ENCODE measurements at places on chromosomes 6 and 20.

GRCh38 chr6:85593438-85594196 lies at the start of gene SNX14:
TSS of gene SNX14 (minus strand) at chr6:85593858. CDS start at chr6:85593718, 140 bp downstream.
- peak; percentile 61 for DNase-seq

GRCh38 chr6:16148498-16148897 lies 19.6 kb downstream of the MYLIP start:
- DNase-seq = no peak

GRCh38 chr6:156791320-156791850 lies 14.2 kb downstream of the ARID1B start:
- no peak for DNase-seq

DNA sequence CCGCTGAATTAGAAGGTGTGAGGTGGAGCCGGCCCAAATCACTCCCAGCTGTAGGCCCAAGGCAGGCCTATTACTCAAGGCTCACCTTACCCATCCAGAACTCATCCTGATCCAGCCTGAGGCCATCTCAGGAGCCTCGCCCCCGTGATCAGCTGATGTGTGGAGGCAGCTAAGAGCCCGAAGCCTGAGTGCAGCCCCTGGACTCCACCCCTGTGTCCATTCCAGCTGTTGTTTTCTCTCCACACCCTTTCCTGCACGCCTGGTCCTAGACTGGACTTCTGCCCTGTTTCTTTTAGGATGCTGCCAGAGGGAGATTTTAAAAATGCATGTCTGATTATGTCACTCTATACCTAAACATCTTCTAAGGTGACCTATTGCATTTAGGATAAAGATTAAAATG lies 124.7 kb upstream of the SUPT3H start:
- no peak for DNase-seq

GRCh38 chr20:23918101-23918862 lies 38.7 kb upstream of the CST5 start:
- no peak for DNase-seq

DNA sequence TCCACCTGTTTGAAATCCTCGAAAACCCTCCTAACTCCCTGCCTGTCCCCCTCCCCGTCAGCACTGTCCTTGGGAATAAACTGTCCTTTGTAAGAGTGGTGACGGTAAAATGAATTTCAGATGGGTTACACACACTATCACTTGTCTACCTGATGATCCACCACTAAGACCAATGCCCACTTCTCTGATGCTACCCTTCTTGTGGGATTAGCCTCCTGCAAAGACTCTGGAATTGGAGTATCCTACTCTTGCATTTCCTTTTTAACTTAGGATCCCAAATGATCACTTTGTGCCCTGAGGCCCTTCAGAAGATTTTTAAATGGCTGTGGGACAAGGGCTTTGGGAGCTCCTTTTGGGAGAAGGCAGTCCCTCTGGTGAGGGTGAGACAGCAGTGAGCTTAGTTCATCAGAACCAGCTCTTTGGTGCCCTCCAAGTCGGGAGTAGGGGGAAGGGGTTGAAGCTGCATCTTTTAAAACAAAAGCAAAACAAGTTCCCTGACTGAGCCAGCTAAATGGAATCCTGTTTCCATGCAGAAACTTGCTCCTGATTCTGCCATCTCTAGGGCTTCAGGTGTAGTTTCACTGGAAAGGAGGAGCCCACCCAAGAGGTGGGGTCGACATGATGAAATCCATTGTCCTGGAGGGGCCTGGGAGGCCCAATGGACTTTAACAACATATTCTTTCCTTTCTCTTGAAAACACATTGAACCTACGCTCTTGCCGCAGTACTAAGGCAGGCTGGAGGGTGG lies 86.5 kb downstream of the ASXL1 start:
- DNase-seq = no peak

GRCh38 chr6:63180367-63180766 lies 30.9 kb upstream of the FKBP1C start:
- DNase-seq = no peak

- DNase-seq = no peak
These were observed 79.4 kb downstream of the LIN28B start for GRCh38 chr6:105036351-105036750.

DNA sequence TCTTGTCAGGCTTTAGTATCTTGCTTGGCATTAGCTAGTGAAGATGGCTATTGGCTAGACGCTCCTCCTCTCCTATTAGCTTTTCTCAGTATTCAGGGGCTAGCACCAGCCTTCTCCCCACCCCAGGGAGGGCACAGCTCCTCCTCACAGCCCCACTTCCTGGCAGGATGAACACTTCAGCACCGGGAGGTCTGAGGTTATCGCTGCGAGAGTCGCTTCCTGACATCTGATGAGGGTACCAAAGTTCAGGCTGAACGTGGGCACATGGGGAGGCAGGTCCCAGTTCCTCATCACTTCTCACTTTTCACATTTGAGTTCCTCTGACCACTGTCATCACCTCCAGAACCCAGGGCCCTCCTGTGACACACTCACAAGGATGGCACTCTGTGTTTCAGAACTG lies 66.6 kb downstream of the LAMA4 start:
- DNase-seq = no peak

DNA sequence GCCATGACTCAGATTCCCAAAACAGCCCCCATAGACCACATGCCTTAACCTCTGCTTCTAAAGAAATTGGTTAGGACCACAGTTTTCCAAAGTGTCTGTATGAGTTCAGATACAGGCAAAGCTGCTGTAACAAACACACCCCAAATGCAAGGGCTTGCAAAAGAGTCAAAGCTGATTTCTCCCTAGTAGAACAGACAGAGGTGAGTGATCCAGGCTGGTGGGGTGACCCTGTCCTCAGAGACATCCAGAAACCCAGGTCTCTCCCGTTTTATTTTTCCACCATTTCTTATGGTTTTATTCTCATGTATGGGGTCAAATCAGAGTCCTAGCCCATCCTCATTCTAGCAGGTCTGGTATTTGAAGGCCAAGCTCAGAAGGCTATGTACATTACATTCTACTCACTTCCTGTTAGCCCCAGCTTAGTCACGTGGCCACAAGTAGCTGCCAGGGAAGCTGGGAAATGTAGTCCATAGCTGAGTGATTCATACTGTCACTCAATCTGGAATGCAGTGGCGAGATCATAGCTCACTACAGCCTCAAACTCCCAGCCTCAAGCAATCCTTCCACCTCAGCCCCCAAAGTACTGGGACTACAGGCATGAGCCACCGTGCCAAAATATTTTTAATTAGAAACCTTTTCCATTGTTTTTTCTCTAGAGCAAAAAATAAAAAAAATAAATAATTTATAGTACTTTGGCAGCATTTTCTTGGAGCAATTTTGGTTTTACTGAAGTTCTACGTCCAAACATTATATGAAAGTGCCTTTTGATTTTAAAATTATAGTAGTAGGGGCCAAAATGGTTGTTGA lies 175.2 kb downstream of the ZMYND8 start:
- DNase-seq = no peak

DNA sequence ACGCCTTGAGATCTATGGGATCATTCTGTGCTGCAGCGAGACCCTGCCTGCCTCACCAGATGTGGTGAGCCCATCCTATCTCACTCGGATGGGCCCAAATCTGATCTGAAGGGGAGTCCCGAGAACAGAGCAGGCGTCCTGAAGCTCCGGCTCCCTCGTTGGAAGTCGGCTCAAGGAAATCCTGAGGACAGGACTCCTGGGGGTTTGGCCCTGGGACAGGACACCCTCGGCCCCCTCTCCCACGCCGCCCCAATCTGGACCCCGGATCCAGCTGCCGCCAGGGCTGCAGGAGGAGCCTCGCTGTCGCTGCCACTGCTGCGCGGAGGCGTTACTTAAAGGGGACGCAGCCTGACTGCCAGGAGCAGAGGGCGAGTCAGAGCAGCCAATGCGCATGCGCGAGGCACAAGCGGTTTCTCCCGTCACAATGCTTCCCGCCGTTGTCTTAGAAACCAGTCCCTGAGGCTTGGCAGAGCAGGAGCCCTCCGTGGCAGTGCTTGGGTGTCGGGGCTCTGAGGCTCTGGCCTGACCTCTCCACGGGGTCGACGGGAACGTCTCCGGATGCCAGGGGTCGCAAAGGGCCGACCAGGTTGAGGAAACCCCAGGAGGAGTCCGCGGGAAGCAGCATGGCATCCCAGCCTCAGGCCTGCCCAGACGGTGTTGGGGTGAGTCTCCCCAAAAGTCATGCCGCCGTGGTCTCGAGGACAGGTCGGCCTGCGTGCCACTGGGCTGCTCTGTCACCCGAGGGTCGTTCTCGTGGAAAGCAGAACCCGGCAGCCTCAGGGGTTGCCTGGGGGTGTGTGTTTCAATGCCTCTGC lies 1567.8 kb upstream of the DEFB115 start:
- no peak for DNase-seq

DNA sequence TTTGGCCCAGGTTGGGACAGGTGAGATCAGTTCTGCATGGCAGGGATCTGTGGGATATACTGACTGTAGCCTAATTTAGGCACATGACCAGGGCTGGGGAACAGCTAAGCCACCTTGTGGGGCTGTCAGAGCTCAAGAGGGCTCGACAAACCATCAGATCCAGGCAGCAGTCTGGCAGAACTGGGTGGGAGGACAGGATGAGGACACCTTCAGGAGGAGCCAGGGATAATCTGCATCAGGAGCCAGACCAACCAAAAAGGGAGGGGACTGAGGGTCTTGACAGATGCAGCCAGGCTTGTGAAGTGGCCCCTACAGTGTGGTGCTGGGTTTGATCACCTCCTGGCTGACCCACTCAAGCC lies 123.4 kb downstream of the MAFB start:
- no peak for DNase-seq

DNA sequence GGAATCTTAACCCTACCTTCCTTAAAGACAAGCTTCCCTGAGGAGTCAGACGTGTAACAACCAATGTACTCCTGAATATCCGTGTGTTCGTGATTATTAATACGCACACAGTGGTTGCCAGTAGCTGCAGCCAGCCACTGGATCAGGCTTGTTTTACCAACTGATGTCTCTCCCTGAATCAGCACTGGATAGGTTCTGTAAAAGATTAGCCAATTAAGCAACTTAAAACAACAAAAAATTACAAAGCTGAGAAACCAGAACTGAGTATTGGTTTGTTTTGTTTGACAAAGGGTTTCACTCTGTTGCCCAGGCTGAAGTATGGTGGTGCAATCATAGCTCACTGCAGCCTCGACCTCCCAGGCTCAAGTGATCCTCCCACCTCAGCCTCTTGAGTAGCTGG lies 69.3 kb downstream of the MDN1 start:
- no peak for DNase-seq

- peak; percentile 19 for DNase-seq
These were observed 114.4 kb upstream of the PRND start for GRCh38 chr20:4607287-4607713.

DNA sequence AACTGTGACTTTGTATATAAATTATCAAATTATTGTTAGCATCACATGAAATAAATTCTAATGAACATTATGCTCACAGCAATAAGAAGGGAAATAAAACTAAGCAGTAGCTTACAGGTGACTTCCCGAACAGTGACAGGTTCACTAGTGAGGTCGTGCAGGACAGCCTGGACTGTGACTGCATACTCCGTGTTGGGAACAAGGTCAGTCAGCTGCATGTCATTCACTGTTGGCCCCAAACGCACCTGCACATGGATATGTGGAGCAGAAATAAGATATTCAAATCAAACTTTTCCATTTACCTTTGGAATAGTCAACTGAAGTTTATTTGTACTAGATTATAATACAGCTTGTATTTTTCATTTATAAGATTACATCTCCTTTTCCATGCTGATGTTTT lies 60.6 kb downstream of the COL12A1 start:
- DNase-seq = no peak

GRCh38 chr20:45899046-45899835 lies 8.1 kb downstream of the CTSA start:
- DNase-seq = no peak

DNA sequence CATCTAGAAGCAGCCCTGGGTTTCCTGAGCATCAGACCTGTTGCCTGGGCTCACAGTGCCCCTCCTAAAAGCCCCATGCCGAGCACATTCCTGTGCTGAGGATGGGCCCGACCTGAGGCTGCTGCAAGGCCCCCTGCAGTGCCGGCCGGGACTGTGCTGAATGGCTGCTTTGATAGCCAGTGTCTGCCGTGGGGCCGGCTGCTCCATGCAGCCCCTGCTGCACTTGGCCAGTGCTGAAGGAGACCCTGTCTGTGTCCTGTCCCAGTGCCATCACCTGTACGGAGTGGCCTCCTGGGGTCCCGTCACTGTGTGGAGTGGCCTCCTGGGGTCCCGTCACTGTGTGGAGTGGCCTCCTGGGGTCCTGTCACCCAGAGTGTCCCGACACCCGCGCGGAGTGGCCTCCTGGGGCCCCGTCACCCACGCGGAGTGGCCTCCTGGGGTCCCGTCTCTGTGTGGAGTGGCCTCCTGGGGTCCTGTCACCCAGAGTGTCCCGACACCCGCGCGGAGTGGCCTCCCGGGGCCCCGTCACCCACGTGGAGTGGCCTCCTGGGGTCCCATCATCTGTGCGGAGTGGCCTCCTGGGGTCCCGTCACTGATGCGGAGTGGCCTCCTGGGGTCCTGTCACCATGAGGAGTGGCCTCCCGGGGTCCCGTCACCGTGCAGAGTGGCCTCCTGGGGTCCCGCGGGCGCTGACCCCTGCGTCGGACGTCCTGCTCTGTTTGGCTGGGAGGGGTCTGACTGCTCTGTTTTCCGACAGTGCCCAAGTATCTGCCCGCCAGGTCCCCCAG lies 7.0 kb downstream of the COL9A3 start:
- no peak for DNase-seq

- no peak for DNase-seq
These were observed 182.1 kb downstream of the UTRN start for GRCh38 chr6:144467172-144467762.

DNA sequence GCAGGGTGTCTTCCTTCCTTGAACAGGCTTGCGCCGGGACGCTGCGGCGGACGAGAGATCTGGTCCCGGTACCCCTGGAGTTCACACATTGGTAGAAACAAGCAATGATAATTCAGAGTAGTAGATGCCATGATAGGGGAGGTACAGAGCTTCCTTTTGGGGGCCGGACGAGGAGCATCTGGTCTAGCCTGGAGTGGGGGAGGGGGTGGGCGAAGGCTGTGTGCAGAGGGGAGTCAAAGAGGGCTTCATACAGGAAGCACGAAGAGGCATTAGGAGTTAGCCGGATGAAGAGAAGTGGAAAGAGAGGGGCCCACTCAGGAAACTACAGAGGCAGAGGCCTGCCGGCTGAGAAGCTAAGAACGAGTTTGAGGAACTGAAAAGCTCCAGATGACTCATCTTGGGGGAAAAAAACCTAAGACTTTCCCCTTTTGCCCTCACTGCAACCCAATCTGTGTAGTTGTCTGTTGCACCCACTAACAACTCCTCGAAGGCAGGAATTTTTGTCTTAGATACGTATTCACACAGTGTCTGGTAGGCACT lies 611 bp downstream of the CNPY3 start:
- DNase-seq = peak; percentile 27

- DNase-seq = no peak
These were observed 191.9 kb upstream of the PREP start for GRCh38 chr6:105594821-105595220.

GRCh38 chr20:1422753-1423152 lies 29.9 kb upstream of the FKBP1A start:
- DNase-seq = no peak

Measured in activated T-helper 1 cell treated with Interleukin-2 at 50 U/mL for 16 hours (primary cell).